ENCODE measurements at places on chromosomes 3 and 15.

GRCh38 chr3:58025837-58026569 is 17.8 kb downstream of the FLNB start:
- peak; percentile 55 for DNase-seq

GRCh38 chr3:45927881-45928280 is 15.4 kb upstream of the CXCR6 start:
- no peak for DNase-seq

GRCh38 chr3:69226071-69226470 is 103.7 kb upstream of the LMOD3 start:
- no peak for DNase-seq

DNA sequence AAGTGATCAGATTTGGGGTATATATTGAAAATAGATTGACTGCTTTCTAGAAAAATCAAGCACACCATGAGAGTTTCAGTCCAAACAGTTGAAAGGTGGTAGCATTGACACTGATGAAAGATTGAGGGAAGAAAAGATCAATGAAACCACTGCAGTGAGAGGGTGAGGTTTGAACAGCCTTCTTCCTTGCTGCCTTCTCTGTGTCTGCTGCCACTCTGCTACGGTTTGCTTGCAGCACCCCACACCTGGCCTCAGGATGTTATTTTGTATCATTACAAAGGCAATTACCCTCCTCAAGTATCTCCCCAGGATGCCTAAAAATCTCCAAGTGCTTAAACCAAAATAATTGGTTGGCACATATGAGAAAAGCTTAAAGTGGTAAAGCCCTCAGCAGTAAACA is 683.6 kb upstream of the ARPP21 start:
- no peak for DNase-seq

DNA sequence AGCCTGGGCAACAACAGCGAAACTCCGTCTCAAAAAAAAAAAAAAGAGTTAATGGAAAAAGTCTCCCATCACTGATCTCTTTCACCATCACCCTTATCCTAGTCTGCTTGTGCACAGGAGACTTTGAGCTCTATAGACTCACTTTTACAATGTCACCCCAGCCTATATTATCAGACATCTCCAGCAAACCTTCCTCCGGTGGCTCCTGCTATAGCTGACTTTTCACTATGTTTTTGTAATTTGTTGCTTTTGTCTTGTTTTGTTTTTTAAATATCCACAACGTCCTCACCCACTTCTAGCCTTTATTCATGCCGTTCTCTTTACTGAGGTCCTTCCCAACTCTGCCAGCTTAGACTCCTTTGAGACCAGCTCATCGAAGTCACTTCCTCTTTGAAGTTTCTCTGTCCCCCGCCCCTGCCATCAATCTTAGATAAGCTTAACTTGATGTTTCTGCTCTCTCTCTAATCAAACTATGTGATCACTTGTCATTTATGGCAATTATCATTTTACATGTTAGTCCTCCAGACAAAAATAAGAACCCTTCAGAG is 82.7 kb upstream of the CHD2 start:
- peak; percentile 30 for DNase-seq
